T47D (cell line): ENCODE measurements at places on chromosomes 6 and 20.

DNA sequence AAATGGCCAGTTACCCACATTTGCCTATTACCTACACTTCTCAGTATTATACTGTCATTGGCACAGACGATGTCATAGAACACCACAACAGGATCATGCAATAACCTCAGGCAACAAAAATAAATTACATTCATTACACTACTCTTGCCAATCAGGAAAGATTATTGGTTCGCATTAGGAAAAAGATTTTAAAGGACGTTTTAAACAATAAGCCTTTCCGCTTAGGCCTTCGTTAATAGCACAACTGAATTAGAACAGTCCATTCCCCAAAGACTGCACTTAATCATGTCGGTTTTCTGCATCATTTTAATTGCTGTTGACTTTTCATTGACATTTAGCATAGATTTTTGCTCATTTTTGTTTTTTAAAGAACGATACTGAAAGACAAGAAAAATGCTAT, 912 bp upstream of the SENP6 start:
- no peak for DNase-seq

- no peak for DNase-seq
Observed at GRCh38 chr6:12026120-12026519, 14.0 kb downstream of the HIVEP1 start.

GRCh38 chr20:6739406-6739805, 28.1 kb upstream of the BMP2 start:
- DNase-seq: no peak

GRCh38 chr20:19995220-19995863, 21.8 kb upstream of the NAA20 start:
- DNase-seq: peak; percentile 65

- DNase-seq: no peak
Observed at GRCh38 chr6:7691675-7692452, 34.0 kb upstream of the BMP6 start.

DNA sequence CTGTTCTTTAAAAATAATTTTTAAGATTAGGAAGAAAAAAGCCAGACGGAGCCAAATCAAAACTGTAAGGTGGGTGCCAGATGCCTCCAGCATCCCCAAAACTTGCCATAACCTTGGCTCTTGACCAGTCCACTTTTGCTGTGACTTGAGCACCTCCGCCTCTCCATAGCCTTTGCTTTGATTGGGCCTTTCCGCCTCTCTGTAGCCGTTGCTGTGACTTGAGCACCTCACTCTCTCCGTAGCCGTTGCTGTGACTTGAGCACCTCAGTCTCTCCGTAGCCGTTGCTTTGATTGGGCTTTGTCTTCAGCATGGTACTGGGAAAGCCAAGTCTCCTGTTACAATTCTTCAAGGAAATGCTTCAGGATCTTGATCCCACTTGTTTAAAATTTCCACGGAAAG, 73.0 kb downstream of the YTHDF1 start:
- DNase-seq: no peak

- no peak for DNase-seq
Observed at GRCh38 chr6:168127384-168127868, 48.4 kb upstream of the FRMD1 start.

- DNase-seq: peak; percentile 64
Observed at GRCh38 chr20:1434571-1435336, 31.9 kb downstream of the NSFL1C start.

- peak; percentile 88 for DNase-seq
Observed at GRCh38 chr20:33211817-33212424, 5.2 kb upstream of the BPIFA3 start.

GRCh38 chr6:109740787-109741186, 49.7 kb downstream of the FIG4 start:
- no peak for DNase-seq

DNA sequence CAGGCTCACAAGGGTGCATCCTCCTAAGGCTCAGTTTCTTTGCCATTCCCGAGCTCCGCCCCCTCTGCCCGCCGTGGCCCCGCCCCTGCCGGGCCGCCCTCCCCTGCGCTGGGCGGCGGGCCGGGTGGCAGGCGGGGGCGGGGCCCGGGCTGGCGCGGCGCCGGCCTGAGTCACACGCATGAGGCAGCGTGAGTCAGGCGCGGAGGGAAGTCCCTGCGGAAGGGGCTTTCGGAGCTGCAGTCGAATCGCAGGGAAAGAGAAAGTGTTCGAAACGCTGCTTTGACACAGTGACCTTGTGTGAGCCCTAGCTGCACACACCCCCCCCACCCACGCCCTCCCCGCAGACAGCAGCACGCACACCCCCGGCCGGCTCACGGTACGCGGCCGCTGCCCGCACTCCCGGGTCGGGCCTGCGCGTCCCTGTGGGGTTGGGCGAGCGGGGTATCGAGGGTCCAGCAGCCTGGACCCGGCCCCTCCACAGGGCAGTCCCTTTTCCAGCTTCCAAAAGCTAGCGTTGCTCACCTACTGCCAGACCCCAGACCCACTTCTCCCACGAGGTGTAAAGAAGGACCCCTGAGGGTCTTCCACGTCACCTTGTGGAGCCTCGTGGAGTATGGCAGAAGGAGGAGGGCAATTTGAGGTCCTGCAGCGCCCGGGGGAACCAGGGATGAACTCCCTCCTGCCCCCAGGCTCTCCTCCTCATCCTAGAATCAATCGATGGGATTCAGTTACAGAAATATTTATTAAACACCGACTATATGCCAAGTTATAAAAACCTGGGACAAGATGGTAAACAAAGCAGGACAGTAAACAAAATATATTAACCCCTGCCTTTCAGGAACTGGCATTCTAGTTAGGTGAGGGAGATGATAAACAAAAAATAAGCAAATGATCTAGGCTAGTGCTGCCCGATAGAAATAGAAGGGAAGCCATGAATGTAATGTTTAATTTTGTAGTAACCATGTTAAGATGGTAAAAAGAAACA, 12.4 kb upstream of the HMGA1 start:
- DNase-seq: peak; percentile 92

- DNase-seq: no peak
Observed at GRCh38 chr6:22794844-22795243, 225.5 kb downstream of the HDGFL1 start.
